ENCODE measurements at places on chromosomes 16 and 17.
A peak's percentile ranks its signal among the peaks of the same experiment; 100 is the strongest.

GRCh38 chr17:36726199-36726598, 124.8 kb downstream of the MRM1 start:
- peak; percentile 74 for DNase-seq

DNA sequence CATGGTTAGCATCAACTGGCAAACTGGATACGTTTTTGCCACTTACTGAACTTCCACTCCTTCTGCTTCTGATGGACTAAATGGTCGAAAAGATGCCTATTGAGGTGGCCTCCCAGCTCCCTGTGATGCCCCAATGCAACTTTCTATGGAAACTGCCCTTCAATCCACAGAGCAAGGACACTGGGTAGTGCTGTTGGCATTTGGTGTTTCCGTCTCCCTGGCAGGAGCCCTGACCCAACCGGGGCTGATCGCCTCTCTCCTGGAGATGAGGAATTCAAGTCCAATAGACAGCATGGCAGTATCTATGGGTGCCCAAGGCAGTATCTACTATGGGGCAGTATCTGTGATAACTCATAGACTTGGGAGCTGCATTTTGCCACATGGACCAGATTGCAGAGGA, 116.3 kb upstream of the IRX3 start:
- no peak for DNase-seq

DNA sequence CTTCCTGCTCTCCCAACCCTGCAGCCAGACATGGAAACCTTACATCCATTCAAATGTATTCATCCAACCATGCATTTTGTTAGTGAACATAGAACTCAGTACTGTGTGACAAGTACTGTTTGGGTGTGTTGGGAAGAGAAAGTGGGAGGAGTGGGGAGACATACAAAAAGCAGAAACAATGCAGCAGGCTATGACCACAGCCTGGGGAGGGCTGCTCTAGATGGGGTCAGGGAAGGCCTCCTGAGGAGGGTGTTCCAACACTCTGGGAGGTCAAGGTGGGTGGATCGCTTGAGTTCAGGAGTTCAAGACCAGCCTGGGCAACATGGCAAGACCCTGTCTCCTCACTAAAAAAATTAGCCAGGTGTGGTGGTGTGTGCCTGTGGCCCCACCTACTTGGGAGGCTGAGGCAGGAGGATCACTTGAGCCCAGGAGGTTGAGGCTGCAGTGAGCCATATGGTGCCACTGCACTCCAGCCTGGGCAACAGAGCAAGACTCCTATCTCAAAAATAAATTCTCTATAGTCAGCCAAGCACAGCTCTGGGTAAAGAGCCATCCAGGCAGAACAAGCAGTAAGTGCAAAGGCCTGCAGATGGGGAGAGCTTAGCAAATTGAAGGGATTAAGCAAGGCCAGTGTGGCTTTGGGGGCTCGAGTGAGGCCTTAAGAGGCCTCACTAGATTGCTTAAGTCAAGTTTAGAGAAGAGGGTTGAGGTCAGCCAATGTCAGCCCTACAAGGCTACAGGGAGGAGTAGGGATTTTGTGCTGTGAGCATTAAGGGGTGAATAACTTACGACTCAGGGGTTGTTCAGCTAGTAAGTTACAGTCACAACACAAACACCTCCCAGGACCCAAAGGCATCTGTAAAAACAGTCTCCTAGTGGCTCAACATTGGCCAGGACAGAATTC, 5.5 kb downstream of the SLC13A2 start:
- no peak for DNase-seq

- DNase-seq, result no peak
Observed at GRCh38 chr17:33209671-33210070, 83.4 kb downstream of the ASIC2 start.

DNA sequence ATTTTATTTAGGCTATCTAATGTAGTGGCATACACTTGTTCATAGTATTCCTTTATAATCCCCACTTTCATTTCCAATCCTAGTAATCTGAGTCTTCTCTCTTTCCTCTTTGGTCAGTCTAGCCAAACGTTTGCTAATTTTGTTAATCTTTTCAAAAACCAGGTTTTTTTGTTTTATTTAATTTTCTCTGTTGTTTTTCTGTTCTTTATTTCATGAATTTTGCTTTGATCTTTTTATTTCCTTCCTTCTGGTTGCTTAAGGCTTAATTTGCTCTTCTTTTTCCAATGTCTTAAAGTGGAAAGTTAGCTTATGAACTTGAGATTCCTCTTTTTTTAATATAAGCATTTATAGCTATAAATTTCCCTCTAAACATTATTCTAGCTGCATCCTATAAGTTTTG, 68.9 kb downstream of the NACA2 start:
- DNase-seq, result no peak

DNA sequence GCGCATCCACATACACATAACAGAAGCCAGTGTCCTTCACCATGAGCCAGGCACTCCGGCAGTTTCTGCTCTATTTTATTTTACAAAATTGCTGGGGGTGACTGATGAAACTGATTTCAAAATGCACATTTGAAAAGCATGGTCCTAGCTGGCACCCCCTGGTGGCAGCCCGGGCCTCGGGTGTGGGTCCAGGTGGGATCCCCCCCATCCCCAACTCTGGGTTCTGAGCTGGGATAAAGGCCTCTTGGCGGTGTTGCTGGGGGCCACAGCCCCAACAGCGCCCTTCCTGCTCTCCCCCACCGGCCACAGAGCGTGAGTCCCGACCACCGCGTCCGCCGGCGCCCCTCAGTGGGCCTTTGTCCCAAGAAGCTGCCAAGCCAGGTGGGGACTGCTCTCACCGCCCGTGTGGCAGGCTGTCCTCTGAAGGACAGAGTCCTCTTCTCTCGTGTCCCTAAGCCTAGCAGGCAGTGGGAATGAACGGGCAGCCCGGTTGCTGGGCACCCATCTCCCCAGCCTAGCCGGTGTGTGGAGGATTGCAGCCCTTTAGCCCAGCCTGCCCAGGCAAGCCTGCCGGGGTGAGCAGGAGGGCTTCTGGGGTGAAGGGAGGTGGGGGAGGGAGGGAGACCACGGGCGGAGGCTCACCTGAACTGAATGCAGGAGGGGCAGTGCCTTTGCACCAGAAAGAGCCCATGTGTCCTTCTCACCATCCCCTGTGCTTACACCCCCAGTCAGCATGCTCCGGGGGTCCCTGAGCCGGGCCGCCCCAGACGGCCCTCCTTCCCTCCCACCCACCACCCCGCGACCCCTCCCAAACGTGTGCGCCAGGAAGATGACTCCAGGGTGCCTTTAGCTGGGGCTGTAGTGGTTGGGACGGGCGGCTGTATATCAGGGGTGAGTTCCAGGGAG, 898 bp downstream of the SNAI3 start:
- peak; percentile 43 for DNase-seq

- no peak for DNase-seq
Observed at GRCh38 chr17:40598619-40599467, 33.6 kb upstream of the CCR7 start.

GRCh38 chr17:40582328-40582901, 17.1 kb upstream of the CCR7 start:
- peak; percentile 61 for DNase-seq

DNA sequence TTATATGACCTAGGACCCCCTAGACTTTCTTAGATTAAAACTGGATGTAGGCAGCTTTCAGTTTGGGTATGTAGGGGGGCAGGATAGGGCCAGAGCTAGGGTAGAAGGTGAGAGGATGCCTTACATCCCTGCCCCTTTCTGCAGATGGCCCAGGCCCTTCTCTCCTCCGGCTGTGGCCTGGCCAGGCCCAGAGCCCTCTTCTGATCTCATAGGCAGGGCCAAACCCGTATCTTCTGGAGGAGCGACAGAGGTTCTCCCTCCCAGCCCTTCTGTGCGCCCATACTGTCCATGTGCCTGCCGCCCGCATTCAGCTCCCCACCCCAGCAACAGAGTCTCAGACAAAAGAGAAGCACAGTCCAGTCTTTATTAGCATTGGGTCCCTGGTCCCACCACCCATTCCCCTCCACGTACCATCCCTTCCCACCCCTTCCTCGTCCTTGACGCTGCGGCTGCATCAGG, 2.0 kb upstream of the TSPOAP1 start:
- DNase-seq, result no peak

- DNase-seq, result no peak
Observed at GRCh38 chr17:44171931-44172455, 1.5 kb downstream of the ASB16 start.
